ENCODE measurements at places on chromosomes 5 and 9. TPM values are rescaled to one million over a fixed set of nuclear protein-coding genes. Genes with fewer than 3 reads are reported as not detected.

The FIBCD1 gene
- 7.3 TPM for total RNA-seq

The SHISAL2B gene
- total RNA-seq = not detected

The HTR1A gene
- total RNA-seq = not detected

The KIF24 gene
- 0.51 TPM for total RNA-seq

The KCNMB1 gene
- not detected for total RNA-seq

The TSC1 gene
- 41.5 TPM for total RNA-seq

The PCDHGA11 gene
- 5.9 TPM for total RNA-seq

The IRGM gene
- not detected for total RNA-seq

The TXNDC8 gene
- total RNA-seq = not detected
